Mesenteric fat pad (tissue), 1 donor: ENCODE measurements at places on chromosomes 2 and 18. TPM values are rescaled to one million over a fixed set of nuclear protein-coding genes. Genes with fewer than 3 reads are reported as not detected.

DNA sequence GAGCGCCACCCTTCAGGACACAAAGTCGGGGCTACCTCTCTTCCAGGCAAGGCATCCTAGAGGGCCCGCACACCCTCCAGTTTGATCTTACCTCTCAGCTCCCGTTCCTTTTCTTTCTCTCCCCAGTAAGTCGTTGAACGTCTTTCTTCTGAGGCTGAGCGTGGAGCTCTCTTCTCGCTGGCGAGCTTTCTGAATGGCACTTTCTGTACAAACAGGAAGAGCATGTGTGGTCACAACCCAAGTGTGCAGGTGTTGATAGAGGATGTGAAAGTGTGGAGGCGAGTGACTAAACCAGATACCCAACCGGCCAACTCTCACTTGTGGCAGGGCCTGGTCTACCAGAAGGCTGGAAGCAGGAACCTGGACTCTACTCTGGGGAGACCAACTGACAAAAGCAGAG, at the start of gene AFF3:
Gene AFF3, minus strand, starts transcription at position 198 of the 400 bp plus-strand sequence. CDS start 38,136 bp downstream, outside the sequence.
- DNase-seq: no peak

GRCh38 chr18:13379062-13379865, 160.7 kb downstream of the LDLRAD4 start:
- DNase-seq: no peak

DNA sequence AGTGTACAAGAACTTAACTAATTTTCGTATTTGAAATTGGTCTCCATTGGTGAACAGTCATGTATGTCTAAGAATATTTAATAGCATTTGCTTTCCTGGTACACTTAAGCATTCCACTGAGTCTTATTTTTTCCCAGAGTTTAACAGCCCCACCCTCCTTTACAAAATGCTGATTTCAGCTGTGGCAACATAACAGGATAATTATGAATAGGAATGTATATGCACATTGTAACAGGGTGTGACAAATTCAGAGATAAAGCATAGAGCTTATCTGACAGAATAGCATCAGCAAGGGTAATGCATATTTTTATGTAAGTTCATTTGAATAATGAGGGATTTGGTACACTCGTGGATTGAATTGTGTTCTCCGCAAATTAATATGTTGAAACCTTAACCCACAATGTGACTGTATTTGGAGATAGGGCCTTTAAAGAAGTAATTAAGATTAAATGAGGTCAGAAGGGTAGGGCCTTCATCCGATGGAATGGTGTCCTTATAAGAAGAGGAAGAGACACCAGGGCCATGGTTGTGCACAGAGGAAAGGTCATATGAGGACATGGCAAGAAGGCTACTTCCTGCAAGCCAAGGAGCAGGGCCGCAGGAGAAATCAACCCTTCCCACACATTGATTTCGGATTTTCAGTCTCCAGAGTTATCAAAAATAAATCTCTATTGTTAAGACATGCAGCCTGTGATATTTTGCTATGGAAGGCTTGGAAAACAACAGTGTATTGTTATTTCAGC, 439.7 kb upstream of the CDH20 start:
- no peak for DNase-seq

GRCh38 chr2:133842446-133842845, 274.2 kb upstream of the NCKAP5 start:
- DNase-seq: no peak

GRCh38 chr18:47184419-47185050, 8.4 kb upstream of the IER3IP1 start:
- no peak for DNase-seq

- DNase-seq: no peak
Observed at GRCh38 chr2:71100195-71100964, 29.6 kb downstream of the MCEE start.

GRCh38 chr2:10019174-10019573, 24.2 kb upstream of the KLF11 start:
- DNase-seq: no peak

DNA sequence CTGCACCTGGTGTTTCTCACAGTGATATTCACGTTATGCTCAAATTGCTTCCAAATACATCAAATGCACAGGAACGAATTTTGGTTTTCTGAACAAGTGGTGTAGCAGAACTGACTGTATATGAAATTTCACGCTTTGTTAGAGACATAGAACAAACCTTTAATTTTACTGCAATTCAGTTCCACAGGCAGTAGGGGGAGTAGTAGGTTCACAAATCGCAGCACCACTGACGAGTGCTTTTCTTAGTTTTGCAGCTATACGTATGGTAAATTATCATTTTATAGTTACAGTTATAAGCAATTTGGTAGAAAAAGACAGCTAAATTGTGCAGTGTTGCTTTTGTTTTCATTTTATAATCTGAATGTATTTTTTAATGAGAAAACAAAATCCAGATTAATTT, 113.3 kb downstream of the KIAA1328 start:
- DNase-seq: no peak

GRCh38 chr18:68948622-68949021, 150.7 kb downstream of the CCDC102B start:
- no peak for DNase-seq

- no peak for DNase-seq
Observed at GRCh38 chr2:159409116-159409800, 122.8 kb upstream of the WDSUB1 start.

GRCh38 chr2:231127936-231128335, 3.1 kb upstream of the HTR2B start:
- DNase-seq: no peak

- DNase-seq: no peak
Observed at GRCh38 chr2:58063641-58064040, 17.0 kb downstream of the VRK2 start.

GCG gene
- total RNA-seq: not detected

C18orf54 gene
- total RNA-seq: 1.3 TPM

SULT1C3 gene
- total RNA-seq: not detected

DSG3 gene
- not detected for total RNA-seq

BOLL gene
- not detected for total RNA-seq

ARHGAP15 gene
- total RNA-seq: 11.6 TPM

CREG2 gene
- total RNA-seq: not detected

HOXD1 gene
- total RNA-seq: 1.1 TPM

LINC00305 gene
- not detected for total RNA-seq
